ENCODE measurements at places on chromosomes 13 and 19.

- DNase-seq, result no peak
Measured at GRCh38 chr19:19552798-19553197, 14.7 kb downstream of the CILP2 start.

DNA sequence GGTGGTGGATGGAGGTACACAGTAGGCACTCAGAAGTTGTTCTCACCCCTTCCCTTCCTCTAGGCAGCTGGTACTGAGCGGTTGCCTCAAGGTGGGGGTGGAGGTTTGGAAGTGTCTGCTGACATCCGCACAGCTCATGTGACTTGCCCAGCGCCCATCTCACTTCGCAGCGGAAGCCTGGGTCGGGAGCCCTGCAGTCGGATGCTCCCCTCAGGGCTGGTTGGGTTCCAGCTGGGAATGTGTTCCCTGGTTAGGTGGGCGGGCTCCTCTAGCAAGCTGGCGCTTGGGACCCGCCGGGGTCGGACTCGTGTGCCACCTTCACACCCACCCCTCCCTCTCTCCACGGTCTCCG, 10.2 kb downstream of the PPP1R37 start:
- DNase-seq, result peak; percentile 51

- DNase-seq, result peak; percentile 12
Measured at GRCh38 chr19:56111601-56112312, 9.3 kb downstream of the ZNF787 start.

- DNase-seq, result no peak
Measured at GRCh38 chr13:62407871-62408270, 992.2 kb upstream of the PCDH20 start.

DNA sequence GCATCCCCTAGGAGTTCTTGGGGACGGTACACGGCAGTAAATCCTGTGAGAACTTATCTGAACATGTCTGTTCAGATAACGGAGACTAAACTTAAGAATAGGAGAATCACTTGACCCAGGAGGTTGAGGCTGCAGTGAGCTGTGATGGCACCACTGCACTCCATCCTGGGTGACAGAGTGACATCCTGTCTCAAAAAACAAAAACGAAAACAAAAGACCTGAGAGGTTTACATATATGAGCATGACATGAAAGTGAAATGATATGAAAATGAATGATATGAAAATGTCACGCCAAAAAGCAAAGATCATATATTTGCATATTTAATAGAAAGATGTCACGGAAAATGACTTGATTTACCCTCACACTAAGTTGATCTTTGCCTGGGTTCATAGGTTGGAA, 5.8 kb downstream of the ZNF175 start:
- DNase-seq, result no peak

Data from stimulated activated naive CD4-positive, alpha-beta T cell (primary cell).